ENCODE measurements at places on chromosomes 4 and X. TPM values are rescaled to one million over a fixed set of nuclear protein-coding genes. Genes with fewer than 3 reads are reported as not detected.

DNA sequence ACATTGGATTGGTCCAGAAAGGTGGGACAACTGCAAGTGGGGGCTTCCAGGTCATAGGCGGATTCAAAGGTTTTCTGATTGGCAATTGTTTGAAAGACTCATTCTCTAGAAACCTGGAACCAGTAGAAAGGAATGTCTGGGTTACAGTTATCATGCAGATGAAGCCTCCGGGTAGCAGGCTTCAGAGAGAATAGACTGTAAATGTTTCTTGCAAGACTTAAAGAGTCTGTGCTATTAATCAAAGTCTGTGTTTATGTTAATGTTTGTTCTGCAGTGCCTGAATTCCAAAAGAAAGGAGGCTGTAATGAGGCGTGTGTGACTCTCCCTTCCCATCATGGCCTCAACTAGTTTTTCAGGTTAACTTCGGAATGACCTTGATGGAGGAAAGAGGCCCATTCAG lies 43.9 kb upstream of the GC start:
- H3K27ac ChIP-seq, result no peak overlapping the region
- H3K27me3 ChIP-seq, result no peaks in the 10 kb centered on the region
- H3K4me3 ChIP-seq, result no peak overlapping the region
- H3K36me3 ChIP-seq, result no peaks in the 10 kb centered on the region

- H3K27me3 ChIP-seq, result peaks cover 69% of the 10 kb centered on the region
- no peaks in the 10 kb centered on the region for H3K36me3 ChIP-seq
- H3K4me3 ChIP-seq, result no peak overlapping the region
- no peak overlapping the region for H3K27ac ChIP-seq
- no peaks in the 10 kb centered on the region for H3K4me1 ChIP-seq
Observed at GRCh38 chrX:12379671-12380070, 241.4 kb downstream of the FRMPD4 start.

DNA sequence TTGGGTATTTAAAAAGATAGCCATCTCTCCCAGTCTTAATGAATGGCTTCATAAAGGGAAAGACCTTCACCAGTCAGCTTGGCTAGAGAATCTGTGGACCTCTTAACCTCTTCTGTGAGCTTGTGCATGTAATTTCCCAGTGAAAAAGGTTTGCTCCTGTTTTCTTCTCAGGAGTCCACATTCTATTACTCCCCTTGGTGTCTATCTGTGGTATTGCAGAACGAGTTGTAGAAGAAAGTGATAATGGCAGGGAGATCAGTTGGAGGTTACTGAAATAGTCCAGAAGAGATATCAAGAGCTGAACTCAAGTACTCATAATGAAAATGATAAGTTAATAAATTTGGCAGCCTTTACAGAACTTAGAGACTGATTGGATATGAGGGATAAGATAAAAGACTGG lies 16.5 kb upstream of the VAMP7 start:
- no peak overlapping the region for H3K27ac ChIP-seq
- no peaks in the 10 kb centered on the region for H3K36me3 ChIP-seq
- no peaks in the 10 kb centered on the region for H3K27me3 ChIP-seq
- no peaks in the 10 kb centered on the region for H3K4me1 ChIP-seq
- DNase-seq, result no peak

DNA sequence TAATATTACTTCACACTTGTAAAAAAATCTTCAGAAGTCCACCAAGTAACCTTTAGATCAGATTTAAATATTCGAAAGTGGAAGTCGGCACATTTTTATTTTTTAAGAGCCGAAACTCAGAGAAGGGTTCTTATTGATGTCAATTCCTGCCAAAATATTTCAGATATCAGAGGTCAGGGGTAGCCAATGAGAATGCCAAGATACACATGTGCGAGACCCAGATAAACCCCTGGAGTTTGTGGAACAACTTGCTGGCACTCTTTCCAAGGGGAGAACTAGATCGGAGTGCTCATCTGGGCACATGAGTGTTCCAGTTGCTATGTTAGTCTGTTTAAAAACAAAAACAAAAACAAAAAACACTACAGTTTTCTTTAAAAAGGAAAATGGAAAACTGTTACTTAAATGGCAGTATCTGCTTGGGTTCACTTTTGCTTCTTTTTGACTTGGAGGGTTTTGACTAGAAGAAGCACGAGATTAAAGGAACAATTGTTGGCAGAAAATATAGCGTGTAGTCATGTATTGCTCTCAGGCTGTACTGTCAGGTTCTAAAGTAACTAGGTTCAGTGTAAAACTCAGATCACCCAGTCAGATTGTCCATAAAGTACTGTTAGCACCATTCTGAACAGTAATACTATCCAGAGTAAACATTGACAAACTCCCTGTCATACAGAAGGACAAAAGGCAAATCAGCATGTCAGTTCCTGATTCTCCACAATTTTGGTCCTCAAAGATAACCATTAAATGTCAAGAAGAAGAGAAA lies 188.0 kb upstream of the PACRGL start:
- H3K4me3 ChIP-seq, result no peak overlapping the region
- H3K4me1 ChIP-seq, result no peaks in the 10 kb centered on the region
- H3K27me3 ChIP-seq, result no peaks in the 10 kb centered on the region

DNA sequence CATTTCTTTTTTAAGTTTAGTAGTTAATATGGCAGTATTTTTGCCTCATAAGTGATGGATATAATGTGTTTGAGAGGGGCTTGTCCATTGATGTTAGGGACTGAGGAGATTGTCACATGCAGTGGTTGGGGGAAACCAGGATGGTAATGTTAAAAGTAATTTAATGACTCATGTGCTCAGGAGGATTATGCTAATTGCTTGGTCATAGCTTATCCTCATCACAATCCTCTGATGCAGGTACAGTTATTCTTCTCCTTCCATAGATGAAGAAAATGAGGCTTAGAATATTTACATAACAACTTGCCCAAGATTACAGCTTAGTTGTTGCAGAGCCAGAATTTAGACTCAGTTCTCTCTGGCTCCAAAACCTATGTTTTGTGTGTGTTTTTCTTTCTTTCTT lies 94.4 kb upstream of the SCML1 start:
- no peaks in the 10 kb centered on the region for H3K27me3 ChIP-seq
- DNase-seq, result no peak
- peaks cover 33% of the 10 kb centered on the region for H3K4me1 ChIP-seq
- no peaks in the 10 kb centered on the region for H3K36me3 ChIP-seq

The MXRA5 gene
- total RNA-seq, result 1.9 TPM

Measured in Calu3 (cell line).